ENCODE measurements at places on chromosomes 13 and 19.
A peak's percentile ranks its signal among the peaks of the same experiment; 100 is the strongest.

DNA sequence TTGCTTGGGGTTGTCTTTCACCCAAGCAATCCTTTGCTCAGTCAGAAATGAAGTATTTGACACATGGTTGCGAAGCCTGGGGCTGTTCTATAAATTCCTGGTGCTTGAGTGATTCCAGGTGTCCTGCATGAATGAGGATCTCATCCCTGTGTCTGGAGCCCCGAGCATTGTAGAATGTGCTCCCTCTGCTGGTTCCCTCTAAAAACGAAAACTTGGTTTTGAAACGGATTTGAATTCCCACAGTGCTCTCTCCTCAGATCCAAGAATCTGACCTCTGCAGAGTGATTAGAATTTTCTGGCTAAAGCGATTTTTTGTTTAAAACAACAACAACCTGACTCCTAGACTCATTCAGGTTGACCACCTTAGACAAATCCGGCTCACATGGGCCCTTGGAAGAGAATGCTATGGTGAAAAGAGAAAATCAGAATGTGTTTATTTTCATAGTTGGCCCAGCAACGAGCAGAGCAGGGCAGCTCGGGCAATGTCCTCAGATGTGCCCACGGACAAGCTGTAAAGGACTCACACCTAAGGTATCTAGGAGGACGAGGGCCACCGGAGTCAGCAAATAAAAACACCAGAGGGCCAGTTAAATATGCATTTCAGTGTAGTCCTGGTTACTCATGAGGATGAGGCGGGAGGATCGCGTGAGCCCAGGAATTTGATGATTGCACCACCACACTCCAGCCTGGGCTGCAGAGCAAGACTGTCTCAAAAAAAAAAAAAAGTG is 8.7 kb upstream of the ATP12A start:
- peak; percentile 32 for DNase-seq

DNA sequence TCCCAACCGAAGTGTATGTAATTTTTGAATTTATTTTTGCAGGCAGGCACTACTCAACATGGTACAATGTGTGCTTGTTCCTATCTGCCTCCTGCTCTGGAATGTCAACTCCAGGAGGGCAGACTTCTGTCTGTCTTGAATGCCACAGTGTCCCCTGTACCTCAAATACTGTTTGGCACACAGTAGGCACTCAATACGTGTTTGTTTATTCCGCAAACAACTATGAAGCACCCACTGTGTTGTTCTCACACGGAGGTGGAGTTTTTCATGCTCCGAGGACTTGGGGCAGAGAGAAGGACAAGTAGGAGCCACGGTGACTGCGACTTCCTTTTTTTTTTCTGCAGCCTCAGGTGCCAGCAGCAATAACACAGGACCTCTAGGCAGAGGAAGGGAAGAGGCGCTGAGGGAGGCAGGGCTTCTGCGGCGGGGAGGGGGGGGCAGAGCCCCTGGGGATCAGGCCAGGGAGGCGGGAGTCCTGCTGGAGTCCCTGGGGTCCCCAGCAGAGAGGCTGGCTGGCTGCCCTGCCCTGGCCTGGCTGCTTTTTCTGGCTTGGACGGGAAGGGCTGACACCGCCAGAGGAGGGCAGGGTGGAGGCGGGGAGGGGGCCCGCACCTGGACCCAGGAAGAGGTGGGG is 29.3 kb upstream of the TNFAIP8L1 start:
- DNase-seq, result no peak

DNA sequence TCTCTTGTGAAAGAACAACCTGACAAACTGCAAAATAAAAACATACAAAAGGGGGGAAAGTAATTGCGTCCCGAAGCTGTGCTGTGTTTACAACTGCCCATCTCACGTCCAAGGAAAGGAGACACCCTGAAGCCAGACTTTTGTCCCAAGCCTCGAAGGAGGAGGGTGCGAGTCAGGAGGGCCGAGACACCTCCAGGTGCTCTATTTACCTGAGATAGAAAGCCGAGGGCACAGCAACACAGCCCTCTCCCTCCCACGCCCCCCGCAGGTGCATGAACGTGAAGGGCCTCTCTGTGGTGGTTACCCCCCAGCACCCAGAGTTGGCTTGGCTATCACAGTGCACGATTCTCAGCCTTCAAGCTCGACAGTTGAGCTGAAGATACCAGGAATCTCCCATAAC is 33.2 kb downstream of the NLRP13 start:
- DNase-seq, result no peak

DNA sequence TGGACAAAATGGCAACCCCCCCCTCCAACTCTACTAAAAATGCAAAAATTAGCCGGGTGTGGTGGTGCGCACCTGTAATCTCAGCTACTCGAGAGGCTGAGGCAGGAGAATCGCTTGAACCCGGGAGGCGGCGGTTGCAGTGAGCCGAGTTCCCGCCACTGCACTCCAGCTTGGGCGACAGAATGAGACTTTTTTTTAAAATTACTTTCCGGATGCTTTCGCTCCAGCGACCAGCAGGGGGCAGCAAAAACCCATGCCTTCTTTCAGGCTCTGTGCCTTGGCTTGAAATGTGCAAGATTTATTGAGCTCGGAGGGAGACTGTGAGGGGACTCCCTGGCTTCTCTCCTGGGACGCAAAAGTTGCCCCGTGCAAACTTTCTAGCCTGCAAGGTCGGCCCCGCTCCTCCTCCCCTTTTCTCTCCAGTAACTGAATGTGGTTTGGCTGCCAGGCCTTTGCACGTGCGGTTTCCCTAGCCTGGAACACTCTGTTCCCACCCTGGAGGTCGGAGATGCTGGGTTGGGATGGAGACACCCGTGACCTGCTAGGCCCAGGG is 61.4 kb upstream of the NFIC start:
- DNase-seq, result peak; percentile 80

DNA sequence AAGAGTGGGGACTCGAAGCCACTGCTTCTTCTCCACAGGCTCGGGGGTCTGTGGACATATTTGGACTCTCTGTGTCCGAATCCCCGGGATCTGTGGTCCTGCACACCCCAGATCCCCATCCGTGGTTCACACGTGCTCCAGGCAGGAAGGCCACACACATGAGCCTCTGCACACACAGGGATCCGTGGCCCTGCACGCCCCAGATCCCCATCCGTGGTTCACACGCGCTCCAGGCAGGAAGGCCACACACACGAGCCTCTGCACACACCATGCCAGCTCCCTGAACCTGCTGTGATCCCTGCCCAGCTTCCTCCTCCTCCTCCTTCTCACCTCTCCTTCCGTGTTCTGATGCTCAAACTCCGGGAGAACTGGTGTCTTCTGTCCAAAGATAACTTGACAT is 3.1 kb downstream of the TEX29 start:
- DNase-seq, result no peak

- no peak for DNase-seq
Observed at GRCh38 chr13:91891141-91891540, 492.7 kb downstream of the GPC5 start.
